GM12878 (cell line): ENCODE measurements at places on chromosomes 16 and 17. TPM values are rescaled to one million over a fixed set of nuclear protein-coding genes. Genes with fewer than 3 reads are reported as not detected.

GRCh38 chr16:70395345-70395901 is 43.5 kb downstream of the ST3GAL2 start:
- no peak for DNase-seq
- H3K27me3 ChIP-seq, result no peaks in the 10 kb centered on the region
- H3K4me1 ChIP-seq, result no peaks in the 10 kb centered on the region; the same call in 1 of the 2 replicates
- H3K4me3 ChIP-seq, result no peak overlapping the region

FBXL20 gene
- 8.3 and 9.5 TPM in 2 replicates for total RNA-seq

- H3K4me1 ChIP-seq, result no peaks in the 10 kb centered on the region
- peaks cover 5% of the 10 kb centered on the region for H3K36me3 ChIP-seq
- DNase-seq, result no peak
- H3K27ac ChIP-seq, result no peak overlapping the region
- H3K27me3 ChIP-seq, result no peaks in the 10 kb centered on the region
These were observed 90.9 kb downstream of the CCDC182 start for GRCh38 chr17:57654040-57654775.

SLFN12L gene
- total RNA-seq, result 10.4 and 11.9 TPM in 2 replicates

NDRG4 gene
- total RNA-seq, result 1.9 and 2.5 TPM in 2 replicates
